ENCODE measurements at places on chromosomes 5 and 9.

DNA sequence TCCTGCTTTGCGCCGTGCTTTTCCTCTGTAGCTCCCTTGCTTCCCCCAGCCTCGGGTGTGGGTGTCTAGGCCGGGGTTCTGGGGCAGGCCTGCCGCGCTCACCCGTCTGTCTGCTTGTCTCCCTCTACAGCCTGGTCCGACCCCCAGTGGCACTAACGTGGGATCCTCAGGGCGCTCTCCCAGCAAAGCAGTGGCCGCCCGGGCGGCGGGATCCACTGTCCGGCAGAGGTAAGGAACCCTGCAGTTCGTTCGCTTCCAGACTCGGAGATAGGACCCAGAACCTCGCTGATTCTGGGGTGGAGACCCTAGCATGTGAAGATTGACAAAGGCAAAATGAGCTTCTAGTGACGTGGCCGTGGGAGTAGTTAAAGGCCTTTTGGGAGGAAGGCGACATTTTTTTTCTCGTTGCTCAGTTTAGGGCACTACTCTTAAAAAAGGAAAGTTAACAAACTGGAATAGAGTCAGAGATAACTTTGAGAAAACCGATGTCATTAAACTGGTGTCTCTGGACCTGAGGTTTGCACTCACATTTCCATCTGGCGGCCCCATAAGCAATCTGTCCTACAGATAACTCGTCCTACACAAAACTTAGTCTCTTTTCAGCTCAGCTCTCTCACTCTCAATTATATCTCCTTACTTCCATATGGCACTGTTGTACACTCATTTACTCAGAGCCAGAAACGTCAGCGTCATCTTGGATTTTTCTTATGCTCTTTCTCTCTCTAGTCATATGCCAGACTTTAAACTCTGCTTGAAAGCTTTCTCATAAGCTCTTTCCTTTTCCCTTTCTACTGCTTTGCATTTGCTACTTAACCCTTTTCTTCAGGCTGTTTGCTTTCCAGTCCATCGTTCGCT is 561 bp downstream of the SEC61B start:
- no peak for DNase-seq

- DNase-seq: no peak
Measured at GRCh38 chr5:100762108-100762507, 141.0 kb downstream of the ST8SIA4 start.

DNA sequence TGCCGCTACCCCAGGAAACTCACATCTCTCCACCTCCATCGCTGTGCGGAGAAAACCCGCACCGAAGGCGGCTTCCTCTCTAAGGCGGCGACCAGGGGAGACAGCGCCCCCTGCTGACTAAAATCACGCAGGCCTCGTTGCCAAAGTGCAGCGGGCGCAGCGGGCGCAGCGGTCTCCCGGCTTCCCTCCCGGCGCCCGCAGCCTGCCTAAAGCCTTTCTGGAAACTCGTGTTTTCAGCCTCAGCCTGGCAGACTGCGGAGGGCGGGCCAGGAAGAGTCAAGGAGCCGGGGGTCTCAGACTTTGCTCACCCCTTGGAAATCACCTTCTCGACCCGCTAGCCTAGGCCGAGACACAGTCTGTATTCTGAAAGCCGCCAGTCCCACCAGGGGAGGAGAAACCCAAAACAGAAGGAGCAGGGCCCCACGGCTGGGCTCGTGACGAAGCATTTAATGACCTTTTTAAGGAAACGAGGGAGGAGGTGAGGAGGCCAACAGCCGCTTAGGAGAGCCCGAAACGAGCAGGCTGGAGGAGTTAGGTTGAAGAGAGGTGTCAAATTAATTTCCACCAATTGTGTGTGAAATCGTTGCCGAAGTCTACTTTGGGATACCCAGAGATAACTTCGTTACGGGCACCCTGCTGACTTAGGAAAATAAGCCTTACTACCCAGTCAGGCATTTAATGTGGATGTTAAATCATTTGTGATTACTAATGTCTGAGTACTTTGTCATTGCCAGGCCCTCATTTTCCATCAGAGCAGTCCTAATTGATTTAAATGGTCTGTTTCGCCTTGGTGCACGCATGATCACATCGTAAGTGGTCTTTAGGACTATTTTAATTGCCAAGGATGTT is 7.3 kb upstream of the FOXB2 start:
- peak; percentile 50 for DNase-seq

DNA sequence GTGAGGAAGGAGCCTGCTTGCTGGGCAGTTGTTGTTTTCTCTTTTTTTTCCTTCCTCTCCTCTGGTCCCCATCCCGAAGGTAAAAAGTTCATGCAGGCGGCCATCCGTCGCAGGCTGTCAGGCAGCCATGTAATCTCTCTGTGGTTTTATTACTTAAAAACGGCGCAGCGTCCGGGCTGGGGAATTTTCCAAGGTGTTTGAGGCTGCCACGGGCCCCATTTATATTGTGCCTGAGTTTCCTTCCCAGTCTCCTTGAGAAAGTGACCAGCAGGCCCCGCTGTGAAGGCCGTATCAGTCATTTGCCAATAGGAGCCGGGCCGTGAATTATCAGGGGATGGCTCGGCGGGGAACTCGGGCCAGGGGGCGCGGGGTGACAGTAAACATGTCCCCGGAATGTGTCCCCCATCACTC is 289.7 kb downstream of the PBX3 start:
- DNase-seq: no peak

DNA sequence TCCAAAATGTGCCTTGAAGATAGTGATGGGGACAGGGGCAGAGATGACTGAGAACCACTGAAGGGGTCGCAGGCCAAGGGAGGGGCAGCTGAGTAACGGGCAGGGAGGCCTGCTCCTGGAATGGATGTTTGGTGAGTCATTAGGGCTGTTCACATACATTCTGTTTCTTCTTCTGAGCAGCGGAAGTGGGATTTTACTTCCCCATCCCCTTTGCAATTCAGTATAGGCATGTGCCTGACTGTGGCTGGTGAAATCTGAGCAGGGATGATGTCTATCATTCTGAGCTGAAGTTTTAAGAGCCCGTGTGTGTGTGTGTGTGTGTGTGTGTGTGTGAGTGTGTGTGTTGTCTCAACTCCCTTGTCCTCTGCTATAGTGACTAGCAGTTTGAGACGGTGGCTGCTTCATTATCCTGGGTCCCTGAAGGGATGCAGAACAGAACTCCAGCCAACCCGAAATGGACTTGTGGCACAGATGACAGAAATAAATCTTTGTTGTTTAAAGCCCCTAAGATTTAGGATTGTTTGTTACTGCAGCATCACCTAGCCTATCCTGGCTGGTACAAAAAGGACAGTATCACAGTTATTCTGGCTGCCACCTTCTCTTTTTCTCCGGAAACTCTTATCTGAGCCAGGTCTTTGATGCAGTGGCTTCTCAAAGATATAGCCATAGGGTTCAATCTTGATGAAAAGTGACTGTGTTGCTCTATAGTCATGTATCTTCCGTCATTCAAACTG is 29.2 kb upstream of the TGFBI start:
- no peak for DNase-seq

- DNase-seq: peak; percentile 61
Measured at GRCh38 chr5:154190595-154191304, at the start of gene GALNT10. TSS of gene GALNT10 (plus strand) at chr5:154190733. CDS start at chr5:154190867, 134 bp downstream.

GRCh38 chr9:136939996-136940525 is 4.5 kb downstream of the FBXW5 start:
- DNase-seq: peak; percentile 96

DNA sequence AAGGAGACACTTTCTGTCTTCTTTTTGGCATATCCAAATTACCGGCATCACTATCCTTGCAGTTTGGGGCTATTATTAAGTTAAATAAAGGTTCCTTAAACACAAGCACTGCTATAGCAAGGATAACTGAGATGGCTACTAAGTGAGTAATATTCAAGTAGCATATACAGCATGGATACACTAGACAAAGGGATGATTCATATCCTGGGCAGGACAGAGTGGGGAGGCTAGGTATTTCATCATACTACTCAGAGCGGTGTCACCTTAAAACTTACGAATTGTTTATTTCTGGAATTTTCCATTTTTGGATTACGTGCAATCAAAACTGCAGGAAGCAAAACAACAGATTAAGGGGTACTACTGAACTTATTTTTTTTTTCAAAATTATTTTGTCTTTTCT is 54.1 kb downstream of the FER start:
- no peak for DNase-seq

GRCh38 chr9:76818271-76818670 is 54.0 kb downstream of the PCA3 start:
- DNase-seq: peak; percentile 96

- DNase-seq: no peak
Measured at GRCh38 chr9:81211741-81212140, 477.6 kb downstream of the TLE1 start.

DNA sequence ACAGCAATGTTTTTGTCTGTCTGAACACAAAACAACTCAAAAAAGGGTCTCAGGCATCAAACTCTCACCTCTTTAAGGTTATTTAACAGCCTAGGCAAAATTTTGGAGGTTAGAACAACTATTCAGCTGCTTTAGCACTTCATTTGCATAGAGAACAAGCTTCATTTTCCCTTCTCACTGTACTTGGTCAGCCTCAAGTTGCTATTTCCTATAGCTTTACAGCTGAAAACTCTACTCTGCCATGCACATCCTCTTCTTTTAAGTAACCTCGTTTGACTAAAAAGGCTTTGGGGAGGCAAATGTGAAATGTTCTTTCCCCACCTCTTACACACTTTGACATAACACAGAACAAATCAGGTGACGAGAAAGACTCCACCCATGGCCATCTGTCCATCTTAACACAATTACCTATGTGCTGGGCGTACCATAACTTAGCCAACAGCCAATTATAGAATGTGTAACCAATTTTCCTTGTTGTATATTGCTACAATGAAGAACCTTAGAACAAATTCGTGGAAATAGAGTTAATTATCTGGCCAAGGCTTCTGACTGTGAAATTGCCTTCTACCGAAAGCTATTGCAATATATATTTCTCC is 195.7 kb downstream of the DCP2 start:
- no peak for DNase-seq

- DNase-seq: no peak
Measured at GRCh38 chr9:278651-279050, 64.0 kb downstream of the DOCK8 start.

- DNase-seq: no peak
Measured at GRCh38 chr9:120378680-120379079, 201.3 kb downstream of the CDK5RAP2 start.

GRCh38 chr5:149857499-149857898 is 87.1 kb downstream of the PDE6A start:
- DNase-seq: peak; percentile 99

DNA sequence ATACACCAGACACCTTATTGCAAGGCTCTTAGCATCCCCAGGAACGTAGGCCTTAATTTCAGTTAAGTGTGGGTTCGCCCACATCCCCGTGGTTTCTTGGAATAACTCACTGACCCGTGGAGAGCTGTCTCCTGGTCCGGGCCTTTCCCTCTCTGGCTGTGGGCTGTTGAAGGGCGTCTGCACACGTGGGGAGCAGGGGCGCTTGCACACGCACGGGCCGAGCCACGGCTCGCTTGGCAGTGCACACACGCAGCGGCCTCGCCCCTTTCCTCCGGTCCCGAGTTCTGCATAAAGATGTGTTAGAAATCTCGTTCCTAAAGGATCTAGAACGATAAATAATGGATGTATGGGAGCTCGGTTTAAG is 141.9 kb downstream of the PBX3 start:
- peak; percentile 39 for DNase-seq

- DNase-seq: no peak
Measured at GRCh38 chr9:90988318-90988717, 186.7 kb downstream of the SYK start.

DNA sequence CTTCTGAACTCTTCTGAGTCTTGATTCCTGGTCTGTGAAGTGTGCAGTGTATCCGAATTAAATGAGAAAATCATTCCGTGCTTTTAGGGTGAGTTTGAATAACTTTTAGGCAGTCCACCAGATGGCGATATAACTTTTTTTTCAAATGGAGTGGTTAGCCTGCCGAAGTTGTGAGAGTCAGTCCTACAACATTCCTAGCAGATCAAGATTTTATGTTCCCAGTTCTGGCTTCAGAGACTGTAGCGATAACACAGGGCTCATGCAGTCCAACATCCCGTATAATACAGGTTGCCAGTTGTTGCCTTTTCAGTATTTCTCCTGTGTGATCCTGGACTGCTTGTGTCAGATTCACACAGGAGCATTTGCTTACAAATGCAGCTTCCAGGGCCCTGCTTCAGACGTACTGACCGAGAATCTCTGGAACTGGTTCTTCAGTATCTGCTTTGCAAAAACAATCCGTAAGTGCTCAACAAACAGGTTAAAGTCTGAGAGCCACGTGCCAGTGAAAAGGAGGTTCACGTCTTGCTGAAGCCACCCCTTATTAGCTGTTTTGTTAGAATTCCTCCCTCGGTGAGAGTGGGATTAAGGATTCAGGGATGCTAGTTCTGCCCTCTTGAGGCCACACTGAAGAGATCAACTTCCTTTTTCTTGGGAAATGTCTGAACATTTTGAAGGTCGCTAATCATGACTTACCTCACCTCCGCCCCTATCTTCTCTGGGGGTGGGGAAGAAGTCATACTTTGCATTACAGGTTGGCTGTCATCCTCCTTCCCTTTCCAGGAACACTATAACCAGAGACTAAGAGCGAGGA is 22.8 kb downstream of the SMIM3 start:
- DNase-seq: peak; percentile 59

GRCh38 chr9:107484117-107484723 is 5.3 kb downstream of the KLF4 start:
- peak; percentile 61 for DNase-seq

GRCh38 chr5:151758141-151758429 is 346 bp downstream of the ATOX1 start:
- DNase-seq: peak; percentile 30

- DNase-seq: no peak
Measured at GRCh38 chr5:14526493-14526892, 55.1 kb upstream of the OTULINL start.

DNA sequence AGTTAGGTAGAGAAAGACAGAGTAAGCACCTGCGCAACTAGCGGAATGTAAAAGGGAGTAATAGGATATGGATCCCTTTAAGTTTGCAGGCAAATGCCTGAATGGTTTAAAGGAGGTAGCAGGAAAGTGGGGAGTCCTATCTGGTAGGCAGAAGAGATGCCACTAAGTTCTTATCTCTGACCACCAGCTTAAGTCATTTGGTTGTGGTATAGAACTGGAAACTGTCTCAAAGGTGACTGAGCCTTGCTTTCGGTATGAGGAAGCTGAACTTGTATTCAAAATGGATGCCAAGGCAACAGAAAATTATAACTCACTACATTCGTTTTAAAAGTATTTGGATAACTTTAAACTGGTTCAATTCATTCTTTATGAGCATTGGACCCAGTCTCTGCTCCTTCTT is 475.6 kb downstream of the DMRTA1 start:
- no peak for DNase-seq

- no peak for DNase-seq
Measured at GRCh38 chr9:27168496-27168895, 59.5 kb downstream of the TEK start.

DNA sequence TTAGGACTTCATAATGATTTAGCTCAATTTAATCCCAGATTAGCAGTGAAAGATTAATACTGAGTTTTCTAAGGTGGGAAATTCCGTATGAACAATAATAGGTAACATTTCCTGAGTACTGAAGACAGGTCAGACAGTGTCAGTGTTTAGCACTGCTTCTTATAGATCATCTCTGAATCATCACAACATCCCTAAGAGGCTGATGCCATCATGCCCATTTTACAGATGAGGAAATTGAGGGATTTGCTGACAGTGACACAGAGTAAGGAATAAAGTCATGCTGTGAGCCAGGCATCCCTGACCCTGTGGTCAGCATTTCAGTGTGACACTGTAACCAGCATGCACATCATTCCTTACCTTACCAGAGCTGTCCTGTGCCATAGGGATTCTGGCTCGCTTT is 44.5 kb downstream of the DAPK1 start:
- no peak for DNase-seq

Measured in adrenal gland (tissue), 19 donors.